Esophagus muscularis mucosa (tissue), 4 donors: ENCODE measurements at places on chromosomes 16 and 17. TPM values are rescaled to one million over a fixed set of nuclear protein-coding genes. Genes with fewer than 3 reads are reported as not detected.
A peak's percentile ranks its signal among the peaks of the same experiment; 100 is the strongest.

The SLC6A2 gene
- 0.19 TPM for total RNA-seq

The CA7 gene
- total RNA-seq: not detected

The NT5M gene
- total RNA-seq: 5.8 TPM

The NACA2 gene
- total RNA-seq: not detected

The CDT1 gene
- total RNA-seq: not detected

The NPIPA8 gene
- total RNA-seq: not detected

The UNC13D gene
- total RNA-seq: 9.8 TPM

DNA sequence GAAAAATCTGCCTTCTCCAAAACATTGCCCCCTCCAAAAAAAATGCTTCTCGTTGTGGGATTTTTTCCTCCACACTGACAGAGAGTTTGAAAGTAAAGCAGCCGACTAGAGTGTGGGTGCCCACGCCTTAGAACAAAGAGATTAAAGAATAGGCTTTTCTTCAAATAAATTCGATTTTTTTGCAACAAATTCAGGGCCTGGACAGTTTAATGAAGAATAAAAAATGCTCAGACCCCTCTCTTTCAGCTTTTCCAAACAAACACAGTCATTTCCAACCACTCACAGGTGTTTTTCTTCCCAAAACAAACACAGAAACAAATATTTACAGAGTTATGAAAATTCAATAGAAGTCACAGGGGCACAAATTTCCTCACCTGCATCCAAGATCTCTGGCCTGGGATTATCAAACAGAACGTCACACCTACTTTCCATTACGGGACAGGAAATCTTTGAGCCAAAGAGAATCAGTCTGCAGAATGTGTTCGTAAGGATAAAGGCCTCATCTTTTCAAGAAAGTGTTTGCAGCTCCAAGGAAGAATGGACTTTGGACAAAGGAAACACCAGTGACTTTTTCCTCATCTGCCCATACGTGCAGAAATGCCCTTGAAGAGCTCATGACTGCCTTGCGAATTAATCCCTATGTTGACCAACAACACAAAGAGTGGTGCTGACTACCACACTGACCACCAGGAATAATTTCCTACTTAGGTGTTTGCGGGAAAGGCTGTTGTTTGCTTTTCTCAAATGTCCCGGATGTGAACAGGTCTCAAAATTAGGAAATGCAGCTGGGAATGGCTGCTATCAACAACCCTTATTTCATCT is 31.3 kb upstream of the TOX3 start:
- no peak for DNase-seq

GRCh38 chr17:60352569-60352968 is 39.4 kb downstream of the USP32 start:
- no peak for DNase-seq

GRCh38 chr16:88318521-88318920 is 64.2 kb upstream of the ZNF469 start:
- no peak for DNase-seq

DNA sequence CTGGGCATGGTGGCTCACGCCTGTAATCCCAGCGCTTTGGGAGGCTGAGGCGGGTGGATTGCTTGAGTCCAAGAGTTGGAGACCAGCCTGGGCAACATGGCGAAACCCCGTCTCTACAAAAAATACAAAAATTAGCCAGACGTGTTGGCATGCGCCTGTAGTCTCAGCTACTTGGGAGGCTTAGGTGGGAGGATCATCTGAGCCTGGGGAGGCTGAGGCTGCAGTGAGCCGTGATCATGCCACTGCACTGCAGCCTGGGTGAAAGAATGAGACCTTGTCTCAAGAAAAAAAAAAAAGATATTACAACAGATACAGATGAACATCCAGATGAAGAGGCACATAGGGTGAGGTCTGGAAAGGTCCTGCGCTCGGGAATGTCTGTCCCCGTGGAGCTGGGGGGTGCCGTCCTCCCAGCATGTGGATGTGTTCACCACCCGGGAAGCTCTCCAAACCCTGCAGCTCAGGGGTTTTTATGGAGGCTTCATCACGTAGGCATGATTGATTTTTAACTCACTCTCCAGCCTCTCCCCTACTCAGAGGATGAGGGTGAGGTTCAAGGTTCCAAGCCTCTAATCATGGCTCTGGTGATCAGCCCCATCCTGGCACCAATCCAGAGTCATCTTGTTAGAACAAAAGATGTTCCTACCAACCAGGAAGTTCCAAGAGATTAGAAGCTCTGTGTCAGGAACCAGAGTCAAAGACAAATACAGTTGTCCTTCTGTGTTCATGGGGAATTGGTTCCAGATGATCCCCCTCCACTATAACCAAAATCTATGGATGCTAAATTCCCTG is 85.0 kb upstream of the DNAJA2 start:
- DNase-seq: no peak

- no peak for DNase-seq
These were observed 5.6 kb downstream of the RARA start for GRCh38 chr17:40314584-40314956.

DNA sequence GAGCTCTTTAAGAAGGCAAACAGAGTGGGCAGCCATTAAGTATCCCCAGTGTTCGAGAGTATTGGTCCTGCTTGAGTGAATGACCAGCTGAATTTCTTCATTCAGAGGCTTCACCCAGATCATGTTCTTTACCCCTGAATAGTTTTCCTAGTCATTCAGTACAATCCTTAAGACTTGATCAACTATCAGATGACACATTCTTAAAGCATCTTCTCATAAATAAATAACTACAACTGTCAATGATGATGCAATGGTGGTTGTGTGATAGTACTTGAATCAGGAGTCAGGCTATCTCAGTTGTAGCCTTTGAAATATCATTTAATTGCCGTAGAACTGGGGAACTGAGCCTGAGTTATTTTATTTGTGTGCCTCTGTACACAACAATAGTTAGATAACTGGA is 416.8 kb upstream of the CCL2 start:
- DNase-seq: no peak

DNA sequence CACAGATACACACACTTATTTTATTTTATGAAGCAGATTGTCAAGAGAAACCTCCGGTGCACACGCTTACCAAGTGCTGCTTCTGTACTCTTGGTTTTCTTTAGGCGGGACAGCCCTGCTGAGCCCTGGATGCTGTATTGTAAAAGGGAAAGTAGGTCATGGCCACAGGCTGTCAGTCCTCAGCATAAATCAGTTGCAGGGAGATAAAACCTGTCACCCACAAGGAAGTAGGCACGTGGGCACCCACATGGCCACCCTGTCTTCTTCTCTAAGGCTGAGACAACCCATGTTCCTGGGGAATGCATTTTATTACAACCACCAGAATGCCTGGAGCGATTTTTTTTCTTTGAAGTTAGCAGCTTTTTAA is 59.3 kb downstream of the ASIC2 start:
- no peak for DNase-seq

GRCh38 chr17:3951420-3951819 is 12.8 kb downstream of the ATP2A3 start:
- no peak for DNase-seq

- DNase-seq: no peak
These were observed 5.2 kb downstream of the PECAM1 start for GRCh38 chr17:64385187-64386083.

DNA sequence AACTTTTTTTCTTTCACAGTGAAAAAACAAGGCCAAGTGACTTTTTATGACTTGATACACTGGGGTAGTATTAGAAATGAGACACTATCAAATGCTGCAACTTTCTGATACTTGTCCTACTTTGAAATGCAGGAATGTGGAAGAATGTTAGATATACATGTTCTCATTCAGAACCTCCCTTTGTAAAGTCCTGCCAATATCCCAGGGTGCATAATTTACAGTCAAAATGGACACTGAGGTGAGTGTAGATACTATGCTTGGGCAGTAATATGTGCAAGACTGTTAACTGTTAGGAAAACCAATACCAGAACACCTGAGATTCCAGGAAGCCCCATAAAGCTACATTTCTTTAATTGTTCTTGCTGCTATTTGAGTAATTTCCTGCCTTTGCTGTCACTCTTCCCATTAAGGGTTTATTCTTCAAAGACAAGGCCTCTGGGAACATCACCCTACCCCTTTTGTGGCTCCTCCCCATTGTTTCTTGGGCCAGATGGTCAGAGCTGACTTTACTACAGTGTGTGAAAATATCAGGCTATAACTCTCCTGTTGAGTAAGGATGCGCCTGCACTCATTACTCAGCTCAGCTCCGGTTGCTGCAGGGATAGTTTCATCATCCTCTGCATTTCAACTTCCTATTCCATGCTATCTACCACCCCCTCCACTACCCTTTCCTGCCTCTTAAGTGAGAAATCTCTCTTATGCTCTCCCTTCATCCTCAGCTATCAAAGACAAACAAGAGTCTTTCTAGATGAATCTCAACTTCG is 48.7 kb downstream of the TMEM100 start:
- no peak for DNase-seq

GRCh38 chr16:30350134-30350871 is 4.8 kb downstream of the CD2BP2 start:
- DNase-seq: no peak

DNA sequence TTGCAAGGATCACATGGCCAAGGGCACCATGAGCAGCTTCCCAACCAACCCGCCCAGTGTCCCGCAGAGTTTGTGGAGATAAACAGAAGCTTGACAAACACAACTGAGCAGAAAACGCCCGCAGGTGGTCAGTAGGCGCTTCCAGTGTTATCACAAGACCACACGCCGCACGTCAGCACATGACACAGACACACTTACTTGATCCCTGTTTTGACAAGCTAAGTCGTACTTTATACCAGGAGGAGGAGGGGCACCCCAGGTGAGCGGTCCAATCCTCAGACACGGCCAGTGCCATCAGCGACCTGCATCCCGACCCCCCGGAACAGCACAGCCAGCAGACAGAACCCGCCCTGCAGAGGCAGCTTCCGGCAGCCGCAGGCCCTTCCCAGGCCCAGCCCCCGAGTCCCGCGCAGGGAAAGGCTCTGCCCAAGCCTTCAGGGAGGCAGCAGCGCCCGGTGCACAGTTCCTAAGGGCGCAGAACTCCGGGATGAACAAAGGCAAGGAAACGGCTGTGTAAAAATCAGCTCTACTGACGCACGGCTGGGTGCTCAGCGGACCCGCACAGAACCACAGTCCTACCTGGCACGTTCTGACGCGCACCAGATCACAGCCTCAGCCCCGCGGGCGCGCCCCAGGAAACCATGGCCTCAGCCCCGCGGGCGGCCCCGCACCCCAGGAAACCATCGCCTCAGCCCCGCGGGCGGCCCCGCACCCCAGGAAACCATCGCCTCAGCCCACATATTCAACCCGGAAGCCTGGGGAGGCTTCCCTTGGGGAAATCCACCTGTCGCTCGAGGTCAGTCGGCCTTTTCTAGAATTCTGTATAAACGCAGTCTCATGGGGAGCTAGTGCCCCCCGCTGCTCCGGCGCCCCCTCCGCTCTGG is 27.8 kb downstream of the AXIN1 start:
- DNase-seq: no peak

- DNase-seq: no peak
These were observed 25.2 kb downstream of the B4GALNT2 start for GRCh38 chr17:49157784-49158183.

DNA sequence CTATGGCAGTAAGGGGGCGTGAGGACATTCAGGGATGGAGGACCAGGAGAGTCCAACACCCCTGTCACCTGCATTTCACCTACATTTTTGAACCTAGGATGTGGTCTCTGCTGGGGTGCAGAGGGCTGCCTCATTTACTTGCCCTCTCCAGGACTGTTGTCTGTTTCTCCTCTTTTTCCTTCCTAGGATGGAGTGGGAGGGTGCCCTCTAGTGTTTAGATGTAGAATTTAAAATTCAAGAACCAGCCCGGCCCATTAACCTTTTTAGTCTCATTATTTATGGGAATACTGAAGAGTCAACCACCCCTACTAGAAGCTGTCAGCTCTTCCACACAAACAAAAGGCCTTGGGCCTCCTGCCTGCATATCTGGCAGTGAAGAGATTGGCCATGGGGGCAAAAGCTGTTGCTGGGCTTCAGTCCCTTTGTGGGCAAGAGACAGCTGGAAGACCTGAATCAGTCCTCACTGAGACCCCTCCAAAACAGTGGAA is 2.5 kb upstream of the STARD3 start:
- DNase-seq: no peak

DNA sequence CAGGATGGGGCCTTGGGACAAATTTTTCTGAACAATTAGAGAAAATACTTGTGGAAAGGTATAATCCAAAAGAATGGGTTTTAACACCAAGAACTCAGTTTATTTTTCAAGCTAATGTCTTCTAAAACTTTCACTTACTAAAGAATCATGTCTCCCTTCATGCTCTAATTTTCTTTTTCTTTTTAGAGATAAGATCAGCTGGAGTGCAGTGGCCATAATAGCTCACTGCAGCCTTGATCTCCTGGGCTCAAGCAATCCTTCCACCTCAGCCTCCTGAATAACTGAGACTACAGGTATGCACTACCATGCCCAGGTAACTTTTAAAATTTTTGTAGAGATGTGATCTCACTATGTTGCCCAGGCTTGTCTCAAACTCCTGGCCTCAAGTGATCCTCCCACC is 5.5 kb downstream of the OR4D1 start:
- no peak for DNase-seq

- no peak for DNase-seq
These were observed 526 bp downstream of the KIAA0513 start for GRCh38 chr16:85027958-85028684.

DNA sequence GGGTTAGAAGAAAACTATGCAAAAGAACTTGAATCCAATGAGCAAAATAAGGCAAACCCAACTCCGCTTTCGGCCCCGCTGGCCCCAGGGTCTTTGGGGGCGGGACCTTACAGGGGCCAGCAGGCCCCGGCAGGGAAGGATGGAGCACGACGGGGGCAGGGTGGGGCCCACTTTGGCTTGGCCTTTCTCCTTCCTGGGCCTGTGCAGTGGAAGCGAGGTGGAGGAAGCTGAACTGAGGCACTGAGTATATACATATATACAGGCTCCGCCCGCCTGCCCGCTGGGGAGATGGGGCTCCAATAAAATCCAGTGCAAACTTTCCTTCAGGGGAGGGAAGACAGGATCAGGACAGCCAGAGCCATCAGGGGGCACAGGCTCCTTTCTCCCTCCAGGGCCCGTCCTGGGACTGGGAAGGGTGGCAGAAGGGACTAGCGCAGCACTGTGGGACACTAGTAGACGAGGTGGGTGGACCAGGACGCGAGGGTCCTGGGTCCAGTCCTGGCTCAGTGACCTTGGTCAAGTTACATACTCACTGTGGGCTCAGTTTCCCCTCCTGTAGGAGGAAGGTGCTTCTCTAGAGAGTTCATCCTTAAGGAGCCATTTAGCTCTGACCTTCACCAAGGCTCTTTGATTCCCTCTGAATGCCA is 20.9 kb upstream of the MPO start:
- peak; percentile 70 for DNase-seq

DNA sequence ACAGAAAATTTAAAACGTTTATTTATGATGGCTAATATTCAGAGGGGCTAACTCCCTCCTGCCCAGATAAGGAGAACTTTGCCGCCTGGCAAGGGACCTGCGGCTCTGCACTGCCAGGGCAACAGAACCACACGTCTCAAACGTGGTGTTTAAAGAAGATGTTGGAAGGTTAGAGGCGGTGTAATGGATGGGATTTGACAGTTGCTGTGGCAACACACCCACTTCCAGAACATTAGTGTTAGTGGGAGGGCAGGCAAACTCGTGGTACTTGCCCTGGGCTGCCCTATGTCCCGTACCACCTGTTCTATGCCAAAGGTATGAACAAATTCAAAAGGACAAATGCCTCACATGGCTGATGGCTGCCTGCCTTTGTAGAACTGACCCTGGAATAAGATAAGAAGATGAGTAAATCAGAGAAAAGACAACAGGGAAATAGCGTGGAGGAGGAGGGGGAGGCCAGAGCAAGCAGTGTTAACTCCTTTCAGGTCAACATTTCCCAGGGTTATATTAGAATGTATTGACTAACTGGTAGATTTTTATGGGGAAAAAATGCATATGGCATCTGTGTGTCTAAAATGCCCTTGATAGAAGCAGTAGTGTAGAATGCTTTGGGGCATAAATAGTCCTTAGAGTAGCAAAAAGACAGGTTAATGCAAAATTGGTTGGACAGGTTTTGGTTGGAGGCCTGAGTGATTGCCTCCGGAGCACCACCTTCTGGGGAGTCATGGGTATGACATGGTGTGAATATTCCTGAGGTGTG is 30.8 kb downstream of the HLF start:
- no peak for DNase-seq
